ENCODE measurements at places on chromosomes 5 and 9.
A peak's percentile ranks its signal among the peaks of the same experiment; 100 is the strongest.

DNA sequence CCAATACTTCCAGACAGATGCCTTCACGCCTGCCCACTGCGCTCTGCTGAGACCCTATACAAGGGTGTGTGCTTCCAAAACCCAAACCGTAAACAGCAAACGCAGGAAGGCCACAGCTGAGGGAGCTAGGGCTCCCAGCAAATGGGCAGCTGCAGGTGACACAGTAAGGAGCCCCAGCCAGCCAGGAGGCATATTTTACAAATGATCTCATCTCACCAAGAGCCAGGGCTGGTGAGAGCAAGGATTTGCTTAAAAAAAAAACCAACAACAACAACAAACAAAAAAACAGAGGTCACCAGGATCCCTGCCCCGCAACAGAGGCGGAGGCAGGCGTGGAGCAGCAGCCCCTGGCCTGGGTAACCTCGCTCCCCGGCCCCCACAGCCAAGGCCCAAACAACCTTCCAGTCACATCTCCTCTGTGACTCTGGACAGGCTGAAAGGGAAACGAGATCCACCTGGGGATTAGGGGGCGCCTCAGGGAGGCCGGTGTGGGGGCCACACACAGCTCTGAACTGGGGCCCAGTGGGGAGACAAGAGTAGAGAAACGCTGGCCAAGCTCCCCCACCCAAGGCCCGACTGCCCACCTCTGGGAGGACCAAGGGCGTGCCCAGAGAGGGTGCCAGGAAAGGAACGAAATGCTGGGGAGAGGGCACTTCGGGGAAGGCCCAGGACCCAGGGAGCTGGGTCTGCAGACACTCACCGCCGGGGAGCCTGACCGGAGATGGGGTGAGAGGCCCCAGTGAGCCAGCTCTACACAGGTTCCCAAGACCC, 3.3 kb downstream of the NACC2 start:
- DNase-seq, result peak; percentile 76

GRCh38 chr5:175015028-175015685, 290.8 kb downstream of the MSX2 start:
- no peak for DNase-seq

DNA sequence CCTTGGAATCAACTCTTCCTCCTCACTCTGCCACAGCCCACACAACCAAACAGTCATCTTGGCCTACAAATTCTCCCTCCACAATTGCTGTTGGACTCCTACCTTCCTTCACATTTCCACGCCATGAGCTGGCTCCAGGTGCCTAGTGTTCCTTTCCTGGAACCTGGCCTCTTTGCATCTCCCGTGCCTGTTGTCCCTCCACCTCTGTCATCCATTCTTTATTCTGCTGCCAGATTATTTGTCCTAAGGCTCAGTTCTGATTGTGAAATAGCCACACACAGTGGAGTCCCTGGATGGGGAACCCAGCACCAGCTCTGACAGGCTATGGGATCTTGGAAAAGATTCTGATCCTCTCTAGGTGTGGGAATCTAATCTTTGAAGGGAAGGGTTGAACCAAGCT, 109.1 kb upstream of the ANKH start:
- DNase-seq, result no peak

GRCh38 chr9:90919883-90920282, 118.3 kb downstream of the SYK start:
- DNase-seq, result no peak

- no peak for DNase-seq
Measured at GRCh38 chr9:4491626-4491975, 1.3 kb downstream of the SLC1A1 start.

- no peak for DNase-seq
Measured at GRCh38 chr5:174990909-174991308, 266.5 kb downstream of the MSX2 start.

GRCh38 chr5:148418511-148418910, 34.8 kb downstream of the FBXO38 start:
- no peak for DNase-seq

DNA sequence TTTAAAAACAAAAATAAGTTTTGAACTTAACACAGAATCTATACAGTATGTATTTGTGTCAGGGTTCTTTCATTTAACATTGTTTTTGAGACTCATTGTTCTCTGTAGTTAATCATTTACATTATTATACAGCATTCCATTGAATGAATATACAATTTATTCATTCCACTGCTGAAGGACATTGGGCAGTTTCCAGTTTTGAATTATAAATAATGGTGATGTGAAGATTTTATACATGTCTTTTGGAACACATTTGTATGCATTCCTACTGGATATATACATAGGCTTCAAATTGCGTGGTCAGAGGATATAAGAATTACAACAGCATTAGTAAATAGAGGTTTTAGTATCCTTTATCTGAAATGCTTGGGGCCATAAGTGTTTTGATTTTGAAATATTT, 72.0 kb downstream of the CEP120 start:
- no peak for DNase-seq

DNA sequence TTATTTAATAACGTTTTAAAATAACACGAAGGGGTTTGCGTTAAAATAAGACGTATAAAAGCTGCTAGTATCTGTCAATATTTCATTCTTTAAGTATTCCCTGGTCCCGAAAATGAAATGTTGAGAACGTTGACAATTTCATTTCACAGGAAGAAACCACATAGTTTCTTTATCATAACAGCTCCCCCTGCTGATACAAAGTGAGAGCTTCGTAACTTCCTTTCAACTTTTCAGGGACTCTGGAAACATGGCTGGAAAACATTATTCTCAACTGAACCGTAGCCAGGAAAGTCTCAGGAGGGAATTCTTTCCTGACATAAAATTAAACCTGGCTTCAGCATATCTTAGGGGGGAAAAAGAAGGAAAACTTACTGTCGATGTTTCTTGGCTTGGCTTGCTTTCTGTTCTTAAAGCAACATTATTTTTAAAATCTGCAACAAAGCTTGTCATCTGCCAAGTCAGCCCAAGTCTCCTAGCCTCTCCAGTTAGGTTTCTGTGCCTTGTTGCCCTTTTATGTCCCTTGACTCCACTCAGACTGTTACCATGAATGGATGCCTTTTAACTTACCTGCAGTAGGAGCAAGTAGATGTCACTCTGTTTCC, 122.9 kb upstream of the DAB2 start:
- peak; percentile 76 for DNase-seq

DNA sequence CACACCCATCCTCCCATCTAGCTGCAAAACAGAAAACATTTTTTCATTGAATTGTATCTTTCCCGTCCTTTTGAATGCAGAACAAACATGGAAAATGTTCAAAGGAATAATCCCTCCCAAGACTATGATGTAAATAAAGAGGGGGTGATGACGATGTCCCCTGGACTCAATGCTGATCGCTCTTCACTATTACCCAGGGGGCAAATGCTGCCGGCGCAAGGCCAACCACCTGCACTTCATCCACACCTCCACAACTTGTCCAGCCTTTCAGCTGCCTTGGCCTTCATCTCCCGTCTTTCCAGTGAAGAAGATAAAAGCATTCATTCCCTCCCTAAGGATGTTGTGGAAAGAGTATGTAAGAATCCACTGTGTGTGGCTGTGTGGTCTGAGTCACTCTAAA, 240.3 kb downstream of the AGTPBP1 start:
- DNase-seq, result no peak

DNA sequence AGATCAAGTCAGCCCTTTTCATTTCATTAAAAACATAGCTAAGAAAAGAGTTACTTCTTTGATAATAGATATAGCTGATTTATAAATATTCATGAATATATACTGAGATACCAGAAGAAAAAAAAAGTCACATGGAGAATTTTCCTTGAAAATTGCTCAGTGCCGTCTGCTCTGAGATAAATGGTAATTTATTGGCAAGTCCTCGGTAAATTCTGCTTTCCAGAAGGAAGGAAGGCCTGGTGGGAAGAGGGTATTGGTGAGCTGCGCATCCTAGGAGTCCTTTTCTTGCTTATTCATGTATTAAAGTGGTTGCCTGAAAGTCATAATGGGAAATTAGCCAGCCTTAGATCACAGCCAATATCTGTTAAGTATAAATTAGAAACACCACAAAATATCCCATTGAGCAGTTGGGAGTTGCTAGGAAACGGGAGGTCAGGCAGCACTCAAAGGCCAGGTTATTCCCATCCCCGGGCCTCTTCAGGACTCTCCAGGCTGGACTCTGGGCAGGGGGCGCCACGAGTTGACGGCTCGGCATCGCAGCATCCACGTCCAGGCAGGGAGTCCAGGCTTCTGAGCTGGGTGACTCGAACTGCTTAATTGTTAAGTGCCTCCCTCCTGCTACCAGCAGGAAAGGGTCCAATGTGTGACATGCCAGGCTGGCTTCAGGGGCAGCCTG, 116.7 kb upstream of the RETREG1 start:
- DNase-seq, result no peak

GRCh38 chr5:39371367-39371635, 7.0 kb upstream of the C9 start:
- DNase-seq, result no peak

DNA sequence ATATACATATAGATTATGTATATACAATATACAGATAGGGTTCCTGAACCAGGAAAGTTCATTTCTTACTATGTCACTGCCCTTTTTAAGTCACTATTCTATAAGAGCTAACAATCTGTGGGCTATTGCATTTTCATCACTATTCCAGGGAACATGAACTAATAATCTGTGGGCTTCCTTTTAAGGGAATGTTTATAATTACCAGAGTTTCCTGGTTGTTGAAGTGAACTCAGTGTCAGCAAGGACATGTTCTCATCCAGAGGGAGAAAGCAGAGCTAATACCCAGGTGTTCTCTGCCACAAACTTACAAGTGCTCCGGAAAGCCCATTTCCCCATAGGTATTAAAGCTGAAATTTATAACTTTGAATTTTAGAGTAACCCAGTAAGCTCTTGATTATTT, 69.6 kb downstream of the CWC27 start:
- no peak for DNase-seq

GRCh38 chr9:137241490-137242268, 592 bp downstream of the TUBB4B start:
- peak; percentile 71 for DNase-seq

DNA sequence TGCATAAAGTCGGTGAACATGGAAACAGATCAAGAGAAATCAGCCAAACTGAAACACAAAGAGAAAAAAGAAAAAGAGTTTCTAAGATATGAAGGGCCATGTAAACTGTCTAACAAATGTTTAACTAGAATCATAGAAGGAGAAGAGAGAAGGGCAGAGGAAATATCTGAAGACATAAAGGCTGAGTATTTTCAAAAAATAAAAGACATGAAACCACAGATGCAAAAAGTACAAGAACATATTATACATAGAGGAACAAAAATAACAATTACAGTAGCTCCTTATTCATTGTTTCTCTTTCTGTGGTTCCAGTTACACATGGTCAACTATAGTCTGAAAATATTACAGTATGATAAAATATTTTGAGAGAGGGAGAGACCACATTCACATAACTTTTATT, 106.3 kb downstream of the HOMER1 start:
- no peak for DNase-seq

GRCh38 chr5:158921441-158922262, 178.1 kb downstream of the EBF1 start:
- no peak for DNase-seq

GRCh38 chr9:33458444-33458843, 11.1 kb upstream of the AQP3 start:
- peak; percentile 45 for DNase-seq

- DNase-seq, result peak; percentile 96
Measured at GRCh38 chr5:125043781-125044391, 297.4 kb upstream of the ZNF608 start.

DNA sequence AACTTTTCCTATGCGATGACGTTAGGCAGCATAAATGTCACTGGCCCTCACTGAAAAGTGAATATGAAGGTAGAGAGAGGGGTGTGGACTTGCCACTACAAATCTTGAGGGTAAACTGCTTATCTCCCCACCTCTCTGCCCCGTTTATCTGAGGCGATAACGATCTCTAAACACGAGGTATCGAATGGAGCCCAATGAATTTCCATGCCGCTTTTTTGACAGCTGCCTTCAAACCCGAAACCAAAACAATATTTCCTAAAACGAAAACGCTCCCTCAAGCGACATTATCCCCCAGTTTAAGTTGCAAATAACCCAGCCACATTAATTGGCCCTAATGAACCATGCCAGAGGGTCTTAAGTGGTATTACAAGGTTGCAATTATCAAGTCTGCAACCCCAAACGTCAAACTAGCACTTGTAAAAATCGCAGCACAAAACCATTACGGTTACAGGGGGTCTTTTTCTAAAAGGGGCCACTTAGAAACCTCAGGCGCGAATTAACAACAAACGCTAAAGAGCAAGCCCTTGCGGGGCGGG, 1.4 kb downstream of the NR3C1 start:
- DNase-seq, result peak; percentile 21

DNA sequence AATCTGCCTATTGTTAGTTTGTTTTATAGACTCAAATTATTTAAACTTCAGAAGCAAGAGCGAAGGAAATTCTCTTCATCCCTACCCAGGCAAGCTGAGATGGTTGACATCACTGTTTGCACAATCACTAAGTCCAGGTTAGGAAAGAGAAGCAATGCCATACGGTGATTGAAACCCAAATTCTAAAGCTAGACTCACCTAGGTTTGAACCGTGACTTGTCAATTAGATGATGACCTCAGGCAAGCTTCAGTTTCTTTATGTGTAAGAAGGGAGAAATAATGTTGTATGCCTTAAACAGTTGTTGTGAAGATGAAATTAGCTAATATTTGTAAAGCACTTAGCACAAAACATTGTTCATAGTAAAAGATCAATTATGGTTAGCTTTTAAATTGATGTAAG, 96.5 kb upstream of the ANKRD55 start:
- no peak for DNase-seq

GRCh38 chr5:94469894-94470329, 148.5 kb downstream of the KIAA0825 start:
- DNase-seq, result peak; percentile 25

GRCh38 chr5:54671681-54672080, 154.1 kb downstream of the SNX18 start:
- DNase-seq, result no peak

GRCh38 chr5:111774525-111774924, 17.5 kb upstream of the NREP start:
- peak; percentile 94 for DNase-seq

- no peak for DNase-seq
Measured at GRCh38 chr5:80414113-80414512, 6.2 kb downstream of the ZFYVE16 start.

- no peak for DNase-seq
Measured at GRCh38 chr5:135443161-135443960, 3.8 kb downstream of the DCANP1 start.

DNA sequence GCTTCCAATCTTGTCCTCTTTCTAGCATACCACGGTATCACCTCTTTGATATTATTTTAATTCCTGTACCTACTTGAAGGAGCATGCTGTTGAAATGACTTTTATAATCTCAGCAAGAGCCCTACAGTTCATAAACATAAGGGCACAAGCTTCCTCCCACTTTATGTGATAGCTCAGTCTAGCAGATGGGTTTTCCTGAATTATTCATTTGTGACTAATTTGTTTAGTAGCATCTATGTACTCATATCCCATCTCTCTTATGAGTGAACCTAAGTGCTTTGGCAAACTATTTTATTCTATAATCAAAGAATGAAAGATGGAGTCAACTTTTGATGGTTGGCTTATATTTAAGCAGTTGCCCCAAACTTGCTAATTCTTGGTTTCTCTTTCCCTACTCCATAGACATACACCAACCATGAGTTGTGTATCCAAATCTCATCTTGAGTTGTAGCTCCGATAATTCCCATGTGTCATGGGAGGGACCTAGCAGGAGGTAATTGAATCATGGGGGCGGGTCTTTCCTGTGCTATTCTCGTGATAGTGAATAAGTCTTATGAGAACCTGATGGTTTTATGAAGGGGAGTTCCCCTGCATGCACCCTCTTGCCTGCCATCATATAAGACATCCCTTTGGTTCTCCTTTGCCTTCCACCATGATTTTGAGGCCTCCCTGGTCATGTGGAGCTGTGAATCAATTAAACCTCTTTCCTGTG, 17.7 kb downstream of the TXNDC8 start:
- no peak for DNase-seq

Data from astrocyte of the hippocampus (primary cell).